ENCODE measurements at places on chromosomes 13 and 19.
A peak's percentile ranks its signal among the peaks of the same experiment; 100 is the strongest.

DNA sequence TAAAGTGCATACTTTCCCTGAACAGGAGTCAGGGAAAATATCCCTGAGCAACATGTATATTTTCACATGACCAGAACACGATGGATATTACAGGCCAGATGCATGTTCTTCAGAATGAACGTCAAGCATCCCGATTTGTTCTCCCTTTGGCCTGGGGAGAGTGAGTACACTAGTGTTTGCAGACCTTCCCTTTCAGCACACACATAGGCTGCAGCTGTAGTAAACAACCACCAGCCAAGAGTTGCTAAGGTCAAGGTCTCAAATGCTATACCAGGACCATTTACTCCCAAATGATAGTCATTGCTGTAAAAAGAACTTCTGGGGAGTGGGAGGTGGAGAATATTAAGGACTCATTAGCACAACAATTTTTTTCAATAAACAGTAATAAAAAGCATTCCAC is 3.0 kb downstream of the KLF12 start:
- H3K4me1 ChIP-seq = peaks cover 57% of the 10 kb centered on the region
- H3K27me3 ChIP-seq = no peaks in the 10 kb centered on the region
- peak overlapping the region; percentile 89 for H3K27ac ChIP-seq
- DNase-seq = no peak

DNA sequence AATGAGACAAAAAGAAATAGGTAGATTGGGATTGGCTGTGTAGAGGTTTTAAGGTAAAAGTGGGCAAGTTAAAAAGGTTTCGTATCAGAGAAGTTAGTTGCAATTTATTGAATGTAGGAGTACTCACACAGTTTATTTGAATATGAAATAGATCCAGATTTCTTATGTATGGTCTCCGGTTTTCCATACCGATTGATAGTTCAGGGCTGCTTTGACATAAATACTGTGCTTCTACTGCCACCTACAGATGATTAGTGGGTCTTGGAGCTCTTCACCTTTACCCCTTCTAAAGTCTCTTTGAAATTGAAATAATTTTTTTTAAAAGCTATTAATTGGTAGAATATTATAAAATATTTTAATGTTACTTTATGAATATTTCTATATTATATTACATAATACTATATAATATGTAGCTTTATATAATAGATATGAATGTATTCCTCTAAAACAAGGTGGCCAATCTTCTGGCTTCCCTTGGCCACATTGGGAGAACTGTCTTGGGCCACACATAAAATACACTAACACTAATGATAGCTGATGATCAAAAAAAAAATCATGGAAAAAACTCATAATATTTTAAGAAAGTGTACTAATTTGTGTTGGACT is 7.7 kb upstream of the GPR18 start:
- no peak overlapping the region for H3K4me3 ChIP-seq
- peak overlapping the region; percentile 9 for H3K27ac ChIP-seq
- no peaks in the 10 kb centered on the region for H3K36me3 ChIP-seq

GRCh38 chr13:29454931-29455481 is 140.5 kb downstream of the SLC7A1 start:
- H3K27me3 ChIP-seq = peaks cover 18% of the 10 kb centered on the region
- H3K4me1 ChIP-seq = no peaks in the 10 kb centered on the region
- no peak overlapping the region for H3K4me3 ChIP-seq
- no peak for DNase-seq
- no peak overlapping the region for H3K27ac ChIP-seq

DNA sequence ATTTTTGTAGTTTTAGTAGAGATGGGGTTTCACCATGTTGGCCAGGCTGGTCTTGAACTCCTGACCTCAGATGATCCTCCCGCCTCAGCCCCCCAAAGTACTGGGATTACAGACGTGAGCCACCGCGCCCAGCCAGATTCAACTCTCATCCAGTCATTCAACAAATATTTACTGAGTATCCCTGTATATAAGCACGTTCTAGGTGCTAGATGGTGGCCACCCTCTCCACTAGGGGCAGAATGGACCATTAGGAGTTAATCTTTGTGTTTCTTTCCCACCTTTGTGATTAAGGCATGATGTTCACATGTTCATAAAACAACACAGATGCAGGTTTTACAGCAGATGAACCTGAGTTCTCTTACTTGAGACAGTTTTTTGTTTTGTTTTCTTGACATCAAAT is 7.3 kb downstream of the SHKBP1 start:
- H3K27ac ChIP-seq = no peak overlapping the region
- peaks cover 15% of the 10 kb centered on the region for H3K4me1 ChIP-seq
- peaks cover 22% of the 10 kb centered on the region for H3K36me3 ChIP-seq

- H3K36me3 ChIP-seq = peaks cover 5% of the 10 kb centered on the region
- H3K27ac ChIP-seq = no peak overlapping the region
- no peak overlapping the region for H3K4me3 ChIP-seq
- H3K4me1 ChIP-seq = peaks cover 8% of the 10 kb centered on the region
- no peaks in the 10 kb centered on the region for H3K27me3 ChIP-seq
- DNase-seq = no peak
Observed at GRCh38 chr19:39064405-39064804, 19.8 kb upstream of the ACP7 start.

- no peak for DNase-seq
- H3K4me3 ChIP-seq = no peak overlapping the region
- H3K4me1 ChIP-seq = no peaks in the 10 kb centered on the region
- peaks cover 4% of the 10 kb centered on the region for H3K36me3 ChIP-seq
Observed at GRCh38 chr13:31175847-31176532, 14.3 kb upstream of the HSPH1 start.

- H3K4me1 ChIP-seq = peaks cover 9% of the 10 kb centered on the region
- no peaks in the 10 kb centered on the region for H3K36me3 ChIP-seq
- H3K4me3 ChIP-seq = no peak overlapping the region
- peaks cover 42% of the 10 kb centered on the region for H3K27me3 ChIP-seq
- no peak overlapping the region for H3K27ac ChIP-seq
Observed at GRCh38 chr13:112928972-112929782, 39.8 kb upstream of the MCF2L start.

DNA sequence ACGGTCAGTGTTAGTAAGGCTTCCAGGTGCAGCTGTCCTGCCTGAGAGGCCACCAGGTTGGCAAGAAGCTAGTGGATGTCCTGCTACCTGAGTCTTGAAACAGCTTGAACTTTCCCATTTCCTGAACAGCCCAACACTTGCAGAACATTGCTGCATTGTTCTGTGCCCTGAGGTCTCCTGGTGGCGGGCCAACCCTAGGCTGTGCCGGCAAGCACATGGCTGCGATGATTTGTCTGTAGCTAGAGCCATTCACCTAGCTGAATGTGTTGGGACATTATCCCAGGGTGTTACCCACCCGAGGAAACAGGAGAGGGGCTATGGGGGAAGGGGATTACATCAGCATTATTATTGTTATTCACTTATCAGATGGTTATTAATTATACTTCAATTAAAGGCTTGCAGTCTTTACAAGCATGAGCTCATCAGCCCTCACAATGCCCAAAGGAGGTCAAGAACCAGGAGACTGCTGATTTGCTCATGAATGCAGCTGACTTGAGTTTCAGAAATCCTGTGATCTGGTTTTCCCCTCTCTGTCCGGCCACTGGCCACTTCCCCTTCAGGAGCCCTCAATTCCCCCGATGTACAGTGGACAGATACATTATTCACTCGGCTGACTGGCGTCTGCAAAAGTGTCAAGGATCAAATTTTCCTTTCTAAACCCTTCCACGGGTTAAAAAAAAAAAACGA is 187.6 kb upstream of the TSC22D1 start:
- no peak overlapping the region for H3K4me3 ChIP-seq
- DNase-seq = no peak
- peaks cover 3% of the 10 kb centered on the region for H3K27me3 ChIP-seq
- H3K27ac ChIP-seq = no peak overlapping the region
- no peaks in the 10 kb centered on the region for H3K36me3 ChIP-seq

DNA sequence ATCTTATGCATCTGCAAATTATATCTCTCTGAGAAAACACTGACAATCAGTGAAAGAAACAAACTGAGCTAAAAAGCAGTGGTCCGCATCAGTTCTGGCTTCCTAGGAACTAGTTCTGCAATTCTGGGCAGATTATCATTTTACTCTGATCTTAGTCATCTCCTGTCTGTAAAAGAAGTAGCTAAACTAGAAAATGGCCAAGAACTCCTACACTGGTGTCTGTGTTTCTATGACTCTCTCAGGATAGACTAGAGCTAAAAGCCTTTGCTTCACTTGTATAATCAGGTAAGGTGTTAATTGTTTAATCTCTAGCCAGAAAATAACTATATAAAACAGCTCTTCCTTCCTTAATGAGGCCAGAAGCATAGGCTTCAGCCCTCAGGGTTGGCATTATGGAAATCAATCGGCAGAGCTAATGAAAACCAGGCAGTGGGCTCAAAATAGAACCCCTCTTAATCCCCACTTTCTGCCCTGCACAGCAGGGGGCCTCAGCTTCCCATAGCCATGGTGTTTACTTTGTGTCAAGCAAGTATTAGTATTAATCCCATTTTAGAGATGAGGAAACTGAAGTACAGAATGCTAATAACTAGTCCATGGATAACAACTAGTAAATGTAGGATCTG is 459.2 kb downstream of the FGF14 start:
- no peaks in the 10 kb centered on the region for H3K4me1 ChIP-seq
- H3K36me3 ChIP-seq = no peaks in the 10 kb centered on the region
- DNase-seq = no peak
- peaks cover 7% of the 10 kb centered on the region for H3K27me3 ChIP-seq
- H3K4me3 ChIP-seq = no peak overlapping the region

DNA sequence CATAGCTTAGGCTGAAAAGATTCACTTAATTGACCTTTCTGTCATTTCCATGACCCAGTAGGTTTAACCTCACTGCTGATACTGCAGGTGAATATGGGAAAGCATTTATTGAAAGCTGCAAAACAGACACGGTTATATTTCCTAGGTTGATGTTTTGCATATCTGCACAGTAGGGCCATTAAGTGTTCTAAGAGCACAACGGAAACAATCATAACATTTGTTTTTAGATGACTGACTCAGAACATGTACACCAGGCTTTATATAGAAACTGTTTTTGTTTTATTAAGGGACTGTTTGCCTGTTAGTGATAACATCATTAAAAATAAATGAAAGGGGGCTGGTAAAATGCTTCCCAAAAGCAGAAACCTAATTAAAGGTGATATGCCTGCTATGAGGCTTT is 367.8 kb downstream of the DACH1 start:
- H3K27ac ChIP-seq = no peak overlapping the region
- no peak for DNase-seq
- H3K27me3 ChIP-seq = no peaks in the 10 kb centered on the region
- H3K4me1 ChIP-seq = no peaks in the 10 kb centered on the region
- H3K4me3 ChIP-seq = no peak overlapping the region
- H3K36me3 ChIP-seq = no peaks in the 10 kb centered on the region

DNA sequence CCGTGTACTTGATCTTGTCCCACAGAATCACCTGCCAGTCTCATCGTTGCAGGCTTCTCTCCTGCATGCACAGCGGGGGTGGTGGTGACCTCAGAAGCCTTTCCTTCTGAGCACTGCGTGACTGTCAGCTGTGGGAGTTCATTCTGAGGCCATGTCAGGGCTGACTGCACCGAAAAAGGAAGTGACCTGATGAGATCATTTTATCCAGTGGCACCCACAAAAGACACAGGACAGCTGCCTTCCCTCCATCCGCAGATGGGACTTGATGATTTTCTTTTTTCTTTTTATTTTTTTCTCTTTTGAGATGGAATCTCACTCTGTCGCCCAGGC is 89.7 kb downstream of the RAB20 start:
- no peak overlapping the region for H3K27ac ChIP-seq
- no peaks in the 10 kb centered on the region for H3K4me1 ChIP-seq
- peak; percentile 12 for DNase-seq
- H3K36me3 ChIP-seq = no peaks in the 10 kb centered on the region
- H3K4me3 ChIP-seq = no peak overlapping the region
- peaks cover 10% of the 10 kb centered on the region for H3K27me3 ChIP-seq

DNA sequence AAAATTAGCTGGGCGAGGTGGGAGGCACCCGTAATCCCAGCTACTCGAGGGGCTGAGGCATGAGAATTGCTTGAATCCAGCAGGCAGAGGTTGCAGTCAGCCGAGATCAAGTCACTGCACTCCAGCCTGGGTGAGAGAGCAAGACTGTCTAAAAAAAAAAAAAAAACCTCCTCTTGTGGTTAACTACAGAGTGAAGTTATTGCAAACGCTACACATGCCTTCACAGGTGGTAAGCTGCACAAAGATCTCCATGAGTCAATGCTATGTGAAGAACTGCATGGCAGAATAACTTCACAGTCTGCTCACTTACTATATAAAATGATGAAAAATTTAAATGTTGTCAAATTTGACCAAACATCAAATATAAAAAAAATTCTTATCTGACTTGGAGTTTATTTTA is 436.8 kb downstream of the FGF14 start:
- no peaks in the 10 kb centered on the region for H3K27me3 ChIP-seq
- H3K27ac ChIP-seq = no peak overlapping the region
- no peak for DNase-seq
- H3K4me1 ChIP-seq = no peaks in the 10 kb centered on the region
- no peak overlapping the region for H3K4me3 ChIP-seq
- no peaks in the 10 kb centered on the region for H3K36me3 ChIP-seq

- peak overlapping the region; percentile 98 for H3K4me3 ChIP-seq
- DNase-seq = no peak
- peaks cover 32% of the 10 kb centered on the region for H3K36me3 ChIP-seq
- H3K4me1 ChIP-seq = peaks cover 47% of the 10 kb centered on the region
- H3K27ac ChIP-seq = peak overlapping the region; percentile 98
Observed at GRCh38 chr19:47107953-47108746, 5.4 kb downstream of the ZC3H4 start.

DNA sequence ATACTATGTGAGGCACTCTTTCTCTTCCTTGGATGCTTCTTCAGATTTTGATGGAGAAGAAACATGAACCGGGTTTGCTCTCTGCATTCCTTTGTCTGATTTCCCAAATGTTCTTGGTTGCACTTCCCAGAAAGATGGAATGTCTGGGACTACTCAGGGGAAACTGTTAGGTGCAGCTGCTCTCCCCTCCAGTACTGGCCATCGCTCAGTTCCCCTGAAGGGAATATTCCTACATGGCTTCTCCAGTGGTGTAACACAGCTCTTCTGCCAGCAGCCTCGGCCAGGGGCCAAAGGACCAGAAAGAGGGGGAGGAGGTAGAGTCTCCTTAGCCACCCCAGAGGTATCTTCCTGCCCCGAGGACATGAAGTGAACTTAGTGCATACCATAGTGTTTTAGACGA is 33.5 kb upstream of the SPRY2 start:
- H3K27me3 ChIP-seq = no peaks in the 10 kb centered on the region
- no peak overlapping the region for H3K27ac ChIP-seq
- H3K4me1 ChIP-seq = no peaks in the 10 kb centered on the region
- no peaks in the 10 kb centered on the region for H3K36me3 ChIP-seq

GRCh38 chr19:46728208-46728607 is 11.3 kb upstream of the PRKD2 start:
- peaks cover 40% of the 10 kb centered on the region for H3K4me1 ChIP-seq
- H3K4me3 ChIP-seq = no peak overlapping the region
- DNase-seq = no peak
- no peaks in the 10 kb centered on the region for H3K27me3 ChIP-seq
- H3K27ac ChIP-seq = no peak overlapping the region
- H3K36me3 ChIP-seq = no peaks in the 10 kb centered on the region

DNA sequence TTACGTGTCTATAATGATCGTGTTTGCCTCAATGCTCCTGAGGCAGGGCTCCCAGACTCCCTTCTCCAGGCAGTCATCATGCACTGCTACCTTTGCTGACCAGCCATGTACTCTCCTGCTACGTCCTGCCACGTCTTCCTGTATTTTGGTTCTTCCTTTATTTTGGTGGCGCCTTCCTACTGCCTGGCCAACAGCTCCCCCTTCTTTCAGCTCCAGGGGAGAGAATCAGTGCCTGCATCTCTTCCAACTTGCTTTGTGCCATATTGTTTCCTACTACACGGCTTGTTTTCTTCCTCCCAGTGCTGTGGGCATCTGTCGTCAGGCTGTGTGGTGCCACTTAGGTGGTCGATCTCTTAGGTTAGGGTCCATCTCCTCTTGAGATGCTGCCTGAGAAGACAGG is 96.2 kb downstream of the FGF9 start:
- H3K4me3 ChIP-seq = no peak overlapping the region
- DNase-seq = no peak
- H3K27ac ChIP-seq = no peak overlapping the region
- H3K36me3 ChIP-seq = peaks cover 7% of the 10 kb centered on the region
- H3K27me3 ChIP-seq = peaks cover 41% of the 10 kb centered on the region

All from natural killer cell treated with Interleukin-12 subunit alpha and Interleukin-12 subunit beta and Interleukin-15 and Interleukin-18, amount 100 ng/mL, for 72 hours (primary cell).